ENCODE measurements at places on chromosomes 1 and 21. TPM values are rescaled to one million over a fixed set of nuclear protein-coding genes. Genes with fewer than 3 reads are reported as not detected.

Gene RHOU
- total RNA-seq = 3.7 TPM

Gene PAPPA2
- total RNA-seq = 1.4 TPM

GRCh38 chr1:157723157-157723556 is 22.6 kb upstream of the FCRL3 start:
- no peak for DNase-seq

DNA sequence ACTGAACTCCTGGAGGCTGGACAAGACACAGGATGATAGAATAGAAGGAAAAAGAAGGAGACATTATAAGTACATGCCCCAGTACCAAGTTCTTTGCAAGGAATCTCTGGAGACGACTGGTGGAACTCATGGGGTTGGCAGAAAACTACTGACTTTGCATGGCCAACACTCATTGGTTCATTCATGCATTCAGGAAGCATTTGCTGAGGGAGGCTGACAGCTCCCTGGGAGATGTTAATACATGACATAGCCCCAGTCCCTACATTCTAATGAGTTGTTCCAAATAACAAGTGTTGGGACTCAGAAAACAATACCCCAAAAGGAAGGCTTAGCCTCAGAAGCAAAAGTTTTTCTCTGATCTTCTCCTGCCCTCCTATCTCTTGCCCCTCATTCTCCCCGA is 172.8 kb upstream of the IRF2BP2 start:
- DNase-seq = peak; percentile 37

Gene DCST1
- not detected for total RNA-seq

GRCh38 chr21:27047658-27048314 is 80.9 kb upstream of the ADAMTS5 start:
- no peak for DNase-seq

DNA sequence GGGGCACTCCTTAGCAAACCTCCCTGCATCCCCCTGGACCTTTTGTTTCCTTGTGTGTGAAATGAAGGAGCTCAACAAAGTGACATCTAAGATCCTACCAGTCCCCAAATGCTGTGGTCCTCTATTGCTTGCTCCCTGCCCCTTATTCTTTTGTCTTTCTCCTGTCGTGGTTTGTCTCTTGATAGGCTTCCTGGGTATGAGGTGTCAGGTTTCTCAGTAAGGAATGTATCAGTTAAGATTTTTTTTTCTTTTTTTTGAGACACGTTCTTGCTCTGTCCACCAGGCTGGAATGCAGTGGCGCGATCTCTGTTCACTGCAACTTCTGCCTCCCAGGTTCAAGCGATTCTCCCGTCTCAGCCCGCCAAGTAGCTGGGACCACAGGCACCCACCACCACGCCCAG is 16.8 kb downstream of the CNIH3 start:
- DNase-seq = peak; percentile 74

Gene MPL
- not detected for total RNA-seq

DNA sequence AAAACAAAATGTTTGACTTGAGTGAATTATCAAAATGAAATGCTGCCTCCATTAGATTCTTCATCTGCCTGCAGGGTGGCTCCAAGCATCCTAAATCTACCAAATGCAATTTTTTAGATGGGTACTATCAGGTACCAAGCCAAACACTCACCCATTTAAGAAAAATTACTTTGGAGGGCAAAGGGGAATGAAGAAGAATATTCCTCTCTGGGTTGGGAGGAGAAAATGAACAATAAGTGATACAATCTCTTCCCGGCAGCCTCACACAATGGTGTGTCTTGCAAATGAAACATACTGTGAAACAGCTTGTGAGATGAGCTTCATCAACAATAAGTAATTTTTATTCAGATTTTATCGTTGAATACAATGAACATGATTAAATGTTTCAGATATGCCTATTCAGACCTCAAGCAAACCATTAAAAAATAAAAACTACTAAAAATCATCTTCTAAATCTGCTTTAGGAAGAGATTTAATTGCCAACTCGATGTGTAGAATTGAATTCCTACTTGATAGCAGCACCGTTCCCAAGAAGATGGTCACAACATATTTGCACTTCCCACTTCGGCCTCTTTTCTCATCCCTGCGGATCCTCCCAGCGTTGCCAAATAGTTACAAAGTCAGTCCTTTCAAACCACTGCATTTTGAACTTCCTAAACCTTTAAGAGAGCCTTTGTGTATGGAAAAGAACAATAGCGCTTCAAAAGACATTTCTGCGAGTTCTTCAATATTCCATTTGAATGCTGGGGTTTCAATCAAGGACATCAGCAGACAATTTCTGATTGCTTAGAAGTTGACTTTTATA is 2.7 kb downstream of the DAB1 start:
- peak; percentile 43 for DNase-seq

DNA sequence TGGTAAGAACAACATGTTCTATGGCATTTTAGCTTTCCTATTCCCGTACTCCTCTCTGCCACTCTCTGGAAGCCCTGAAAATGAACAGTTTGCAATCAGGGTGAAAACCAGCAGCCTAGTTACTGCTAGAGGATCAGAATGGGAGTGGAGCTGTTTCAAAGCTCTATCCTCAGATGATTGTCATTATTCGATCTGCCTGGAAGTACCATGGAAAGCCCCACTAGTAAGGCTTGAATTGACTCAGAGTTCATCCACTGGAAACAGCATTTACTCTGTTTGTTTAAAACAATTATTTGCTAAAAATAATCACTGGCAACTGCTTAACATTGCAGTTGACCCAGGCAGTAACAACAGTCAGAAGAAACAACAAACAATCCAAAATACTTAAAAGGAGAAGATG is 91.2 kb downstream of the USH2A start:
- no peak for DNase-seq

DNA sequence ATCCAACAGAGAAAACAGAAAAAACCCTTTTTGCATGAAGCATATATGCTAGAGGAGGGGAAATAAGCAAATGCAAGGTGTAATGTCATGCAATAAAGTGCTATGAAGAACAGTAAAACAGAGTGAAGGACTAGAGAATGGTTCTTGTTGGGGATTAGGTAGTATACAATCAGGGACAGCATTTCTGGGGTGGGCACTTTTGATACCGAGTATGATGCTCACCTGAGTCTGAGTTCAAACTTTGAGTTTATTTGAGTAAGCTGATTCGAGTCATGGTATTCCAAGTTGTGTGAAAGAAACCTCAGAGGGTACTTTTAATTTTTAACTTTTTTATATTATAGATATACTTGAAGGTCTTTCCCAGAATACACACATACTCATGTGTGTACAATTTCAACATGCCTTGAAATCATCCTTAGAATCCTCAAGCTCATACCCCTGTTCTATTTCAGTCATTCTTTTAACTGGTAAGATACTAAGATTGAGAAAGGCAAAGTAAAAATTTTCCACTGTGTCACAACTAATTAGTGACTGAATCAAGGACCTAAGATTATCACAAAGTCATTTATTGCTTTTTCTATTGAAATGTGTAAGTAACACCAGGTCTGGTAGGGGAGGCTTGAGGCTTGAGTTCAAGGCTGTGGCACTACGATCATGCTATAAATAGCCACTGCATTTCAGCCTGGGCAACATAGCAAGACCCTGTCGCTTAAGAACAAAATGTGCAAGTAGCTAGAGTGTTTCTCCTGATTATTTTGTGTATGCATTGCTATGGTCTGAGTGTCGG is 12.1 kb downstream of the LRRC8B start:
- no peak for DNase-seq

DNA sequence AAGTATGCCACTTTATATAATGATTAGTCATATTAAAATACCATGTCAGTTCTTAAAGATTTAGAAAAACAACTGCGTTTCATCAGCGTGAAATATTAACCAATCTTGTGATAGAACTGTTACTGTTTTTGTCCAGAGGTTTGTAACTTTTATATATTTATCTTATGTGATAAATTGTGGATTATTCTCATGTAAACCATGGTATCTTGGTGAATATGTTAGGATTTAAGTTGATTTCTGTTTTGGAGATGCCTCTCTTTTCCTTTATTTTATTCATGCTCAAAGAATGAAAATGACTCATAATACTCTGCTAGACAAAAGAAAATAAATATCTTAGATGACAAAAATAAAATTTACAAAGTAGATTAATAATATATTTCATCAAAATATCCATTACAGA is 88.4 kb downstream of the ADGRL4 start:
- DNase-seq = no peak

Gene BGLAP
- total RNA-seq = 2.7 TPM

DNA sequence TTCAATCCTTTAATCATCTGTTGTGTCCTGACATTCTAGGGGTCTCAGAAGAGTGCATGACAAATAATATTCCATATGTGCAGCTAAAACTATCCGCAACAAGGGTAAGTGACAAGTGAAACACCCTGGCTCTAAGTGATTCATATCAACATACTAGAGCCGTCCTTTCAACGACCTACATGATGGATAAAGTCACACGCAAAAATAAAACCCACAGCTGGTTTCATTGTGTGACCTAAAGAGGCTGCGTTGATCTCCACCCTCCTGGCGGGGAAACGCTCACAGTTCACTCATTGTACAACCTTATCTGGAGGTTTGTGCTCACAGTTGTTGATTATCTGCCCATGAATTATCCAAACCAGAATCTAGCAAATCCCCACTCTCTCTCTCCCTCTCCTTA is 365.3 kb upstream of the PKN2 start:
- no peak for DNase-seq

Gene OMA1
- total RNA-seq = 19.9 TPM

Gene PRPF38A
- 24.8 TPM for total RNA-seq

DNA sequence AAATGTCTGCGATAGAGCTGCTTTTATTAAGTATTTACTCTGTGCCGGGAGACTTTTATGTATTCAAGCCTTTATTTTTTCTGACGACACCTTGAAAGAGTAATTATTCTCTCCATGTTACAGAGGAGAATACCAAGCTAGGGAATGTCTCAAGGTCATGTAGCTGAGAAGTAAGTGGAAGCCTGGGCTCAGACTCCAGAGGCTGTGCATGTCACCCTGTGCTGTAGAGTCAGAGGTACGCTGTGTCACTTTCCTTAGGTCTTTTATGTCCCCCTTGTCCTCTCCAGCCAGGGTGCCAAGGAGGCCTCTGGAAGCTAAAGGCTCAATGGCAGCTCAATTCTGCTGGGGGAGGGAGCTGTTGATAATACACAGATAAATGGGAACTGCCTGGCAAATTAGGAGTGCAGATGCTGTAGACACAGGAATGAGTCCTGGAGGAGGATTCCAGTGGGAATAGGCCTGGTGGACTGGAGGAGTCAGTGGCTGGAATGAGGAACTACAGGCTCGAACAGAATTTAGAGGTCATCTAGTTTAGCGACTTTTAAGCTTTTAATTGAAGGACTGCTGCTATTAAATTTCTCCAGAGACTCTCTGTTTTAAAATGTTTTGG is 9.3 kb upstream of the IL19 start:
- peak; percentile 48 for DNase-seq

DNA sequence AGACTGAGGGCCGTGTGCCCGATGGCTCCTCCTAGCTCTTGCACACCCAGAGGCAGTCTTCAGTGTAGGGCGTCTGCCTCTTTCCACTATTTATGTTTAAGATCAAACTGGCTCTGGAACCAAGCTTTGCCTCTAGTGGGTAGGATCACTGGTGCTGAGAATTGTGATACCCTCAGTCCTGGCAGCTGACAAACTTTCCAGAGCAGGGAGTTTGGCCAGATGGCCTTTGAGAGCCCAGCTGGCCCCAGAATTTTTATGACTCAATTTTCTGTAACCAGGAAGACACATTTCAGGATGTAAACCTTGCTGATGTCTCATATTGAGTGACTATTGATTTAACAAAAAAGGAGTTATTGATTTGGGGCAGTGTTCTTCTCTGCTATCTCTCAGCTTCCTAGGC is 6.7 kb downstream of the COQ8A start:
- no peak for DNase-seq

DNA sequence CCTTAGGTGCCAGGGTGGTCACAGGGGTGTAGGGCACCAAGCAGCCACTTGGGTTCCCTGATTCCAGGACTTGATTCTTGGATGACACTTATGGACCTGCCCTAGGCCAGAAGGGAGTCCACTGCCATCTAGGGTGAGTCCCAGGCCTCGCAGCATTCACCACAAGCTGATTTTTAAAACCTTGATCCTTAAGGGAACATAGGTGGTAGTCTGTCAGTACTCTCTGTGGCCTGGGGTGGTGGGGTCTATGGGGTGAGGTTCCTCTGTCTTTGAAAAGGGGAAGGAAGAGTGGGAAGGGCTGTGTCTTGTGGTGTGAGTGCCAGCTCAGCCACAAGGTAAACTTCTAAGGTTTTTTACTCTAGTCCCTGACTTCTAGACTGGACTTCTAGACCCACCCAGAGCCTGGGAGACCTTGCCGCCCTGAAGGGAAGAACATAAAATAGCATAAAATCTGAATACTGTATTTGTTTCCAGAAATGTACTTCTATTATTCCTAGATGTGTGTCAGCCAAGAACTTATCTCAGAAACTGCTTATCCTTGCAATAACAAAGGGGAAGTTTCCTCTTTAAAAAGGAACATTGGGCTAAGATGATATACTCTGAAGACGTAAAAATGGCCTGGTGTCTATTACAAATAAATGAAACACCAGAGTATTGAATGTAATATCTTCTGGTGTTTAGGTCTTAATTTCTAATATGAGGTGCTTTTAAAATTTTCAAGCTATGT is 757.3 kb downstream of the LTN1 start:
- DNase-seq = peak; percentile 40

DNA sequence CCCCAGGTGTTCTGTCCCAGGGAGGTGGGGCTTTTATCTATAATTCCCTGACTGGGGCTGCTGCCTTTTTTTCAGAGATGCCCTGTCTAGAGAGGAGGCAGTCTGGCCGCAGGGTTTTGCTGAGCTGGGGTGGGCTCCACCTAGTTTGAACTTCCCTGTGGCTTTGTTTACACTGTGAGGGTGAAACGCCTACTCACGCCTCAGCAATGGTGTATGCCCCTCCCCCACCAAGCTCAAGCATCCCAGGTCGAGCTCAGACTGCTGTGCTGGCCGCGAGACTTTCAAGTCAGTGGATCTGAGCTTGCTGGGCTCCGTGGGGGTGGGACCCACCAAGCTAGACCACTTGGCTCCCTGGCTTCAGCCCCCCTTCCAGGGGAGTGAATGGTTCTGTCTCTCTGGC is 124.3 kb downstream of the CENPF start:
- peak; percentile 68 for DNase-seq

Gene NUAK2
- 10.4 TPM for total RNA-seq

Gene PADI4
- total RNA-seq = 0.08 TPM

DNA sequence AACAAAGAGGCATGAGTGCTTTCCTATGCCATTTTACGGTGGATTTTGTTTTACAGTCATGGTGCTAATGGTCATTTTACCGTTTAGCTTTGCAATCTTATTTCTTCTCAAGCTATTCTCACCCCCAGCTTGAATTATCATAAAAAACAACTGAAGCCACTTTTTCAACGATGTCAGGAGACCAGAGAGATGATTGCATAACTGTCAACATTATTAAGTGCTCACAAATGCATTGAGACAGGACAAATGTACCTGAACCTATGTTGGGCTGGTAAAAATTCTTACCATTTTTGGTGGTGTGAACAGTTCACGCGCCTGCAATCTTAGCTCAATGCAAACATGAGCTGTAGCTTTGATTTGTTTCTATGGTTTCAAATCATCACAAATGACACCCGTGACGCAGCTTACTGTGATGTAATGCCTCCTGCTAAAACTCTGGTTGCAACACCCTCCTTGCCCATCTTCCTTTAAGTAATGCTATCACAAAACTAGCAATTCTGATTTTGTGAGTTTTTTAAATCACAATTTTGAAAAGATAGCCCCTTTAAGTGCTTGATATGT is 104.4 kb downstream of the UCHL5 start:
- DNase-seq = no peak

- no peak for DNase-seq
Observed at GRCh38 chr1:112033439-112034120, 44.1 kb upstream of the KCND3 start.

Data from GM23338 (cell line).